ENCODE measurements at places on chromosomes 5 and 9.

- no peak for DNase-seq
Measured at GRCh38 chr9:98374385-98375051, 119.1 kb upstream of the TBC1D2 start.

- DNase-seq = no peak
Measured at GRCh38 chr5:143582869-143583268, 179.4 kb upstream of the NR3C1 start.

GRCh38 chr9:20526500-20527319, 95.6 kb downstream of the MLLT3 start:
- DNase-seq = no peak

- no peak for DNase-seq
Measured at GRCh38 chr9:95816716-95817115, 58.8 kb upstream of the ERCC6L2 start.

Measured in T-helper 17 cell (primary cell).